Left colon (tissue), 2 donors: ENCODE measurements at places on chromosomes 4 and X.

- DNase-seq = no peak
These were observed 251.0 kb downstream of the ANK2 start for GRCh38 chr4:113300471-113300928.

- no peak for DNase-seq
These were observed 184.5 kb downstream of the KIT start for GRCh38 chr4:54842226-54842625.

DNA sequence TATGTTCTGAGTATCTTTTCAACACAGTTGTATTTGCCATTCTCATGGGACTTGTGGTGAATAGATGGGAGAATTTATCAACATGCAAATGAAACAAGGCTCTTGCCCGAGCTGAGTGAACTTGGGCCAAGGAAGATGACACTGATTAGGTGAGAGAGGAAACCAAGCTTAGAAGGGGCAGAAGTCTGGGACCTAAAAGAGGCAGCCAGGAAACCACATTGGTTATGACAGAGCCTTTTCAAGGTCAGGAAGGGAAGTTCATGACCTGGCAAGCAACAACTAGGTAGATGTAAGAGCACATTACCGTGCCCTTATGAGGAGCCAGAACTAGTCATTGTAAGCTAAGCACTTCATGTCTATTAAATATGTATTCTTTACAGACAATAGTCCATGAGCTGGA lies 590.3 kb downstream of the PACRGL start:
- no peak for DNase-seq

GRCh38 chrX:107823456-107823855 lies 2.2 kb upstream of the MID2 start:
- DNase-seq = no peak

GRCh38 chr4:7828011-7828720 lies 111.5 kb downstream of the AFAP1 start:
- DNase-seq = peak; percentile 40

DNA sequence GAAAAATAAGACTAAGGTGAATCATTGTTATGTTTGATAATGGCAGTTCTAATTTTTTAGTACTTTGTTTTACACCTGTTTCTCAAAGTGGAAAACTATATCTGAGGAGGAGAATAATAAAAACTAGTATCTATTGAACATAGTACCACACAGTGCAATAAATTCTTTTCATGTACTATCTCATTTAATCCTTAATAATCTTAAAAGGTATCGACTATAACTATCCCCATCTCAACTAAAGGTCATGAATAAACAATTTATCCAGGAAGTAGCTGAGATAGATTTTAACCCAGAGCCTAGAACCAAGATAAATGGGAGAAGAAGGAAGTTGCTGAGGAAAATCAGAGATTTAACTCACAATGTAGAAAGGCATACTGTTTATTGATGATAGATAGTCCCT lies 2.5 kb downstream of the CHIC2 start:
- no peak for DNase-seq

GRCh38 chr4:158847535-158847934 lies 78.7 kb downstream of the FNIP2 start:
- DNase-seq = no peak

- no peak for DNase-seq
These were observed 80.7 kb upstream of the LRPAP1 start for GRCh38 chr4:3612934-3613333.

- no peak for DNase-seq
These were observed 37.9 kb downstream of the CCDC158 start for GRCh38 chr4:76383001-76383400.

DNA sequence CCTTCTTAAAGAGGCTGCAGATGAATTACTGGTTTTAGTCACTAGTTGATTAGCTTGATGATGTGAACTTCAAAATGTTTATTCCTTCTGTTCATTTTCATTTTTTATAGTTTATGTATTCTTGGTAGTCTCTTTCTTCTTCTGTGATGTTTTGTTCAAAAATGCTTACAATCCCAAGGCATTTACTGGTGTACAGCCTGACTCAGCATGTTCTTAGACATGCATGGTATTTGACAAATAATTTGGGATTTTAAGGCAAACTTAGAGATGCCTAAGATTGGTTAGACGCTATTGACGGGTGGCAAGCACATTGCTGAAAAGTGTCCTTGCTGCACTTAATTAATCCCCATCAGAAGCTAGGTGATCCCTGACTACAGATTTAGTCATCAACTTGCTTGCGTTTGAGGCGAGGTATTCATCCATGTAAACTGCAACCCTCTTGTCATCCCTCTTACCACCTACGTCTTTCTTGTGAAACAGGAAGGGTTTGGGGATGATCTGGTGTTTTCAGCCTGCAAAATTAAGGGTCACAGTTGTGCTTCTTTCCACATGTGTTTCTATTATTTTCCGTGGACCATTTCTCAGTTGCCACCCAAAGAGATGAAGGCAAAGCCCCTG lies 331.8 kb downstream of the DKK2 start:
- no peak for DNase-seq

DNA sequence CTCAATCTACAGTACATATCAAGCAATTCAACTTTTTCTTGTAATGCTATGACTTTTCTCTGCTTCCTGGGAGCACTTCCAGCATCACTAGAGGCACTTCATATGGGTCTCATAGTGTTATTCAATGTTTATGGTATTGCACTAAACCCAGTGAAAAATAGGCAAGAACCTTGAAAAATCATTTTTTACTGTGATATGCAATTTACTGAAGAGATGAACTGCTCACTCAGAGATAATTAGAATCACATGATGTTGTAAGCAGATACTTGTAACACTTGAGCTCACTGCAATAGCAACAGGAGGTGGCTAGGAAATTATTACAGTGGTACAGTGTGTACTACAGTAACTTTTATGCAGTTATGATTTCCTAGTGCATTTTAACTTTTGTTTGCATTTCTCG lies 93.3 kb downstream of the RASGEF1B start:
- no peak for DNase-seq

GRCh38 chrX:12896935-12897334 lies 9.5 kb upstream of the TLR8 start:
- no peak for DNase-seq

DNA sequence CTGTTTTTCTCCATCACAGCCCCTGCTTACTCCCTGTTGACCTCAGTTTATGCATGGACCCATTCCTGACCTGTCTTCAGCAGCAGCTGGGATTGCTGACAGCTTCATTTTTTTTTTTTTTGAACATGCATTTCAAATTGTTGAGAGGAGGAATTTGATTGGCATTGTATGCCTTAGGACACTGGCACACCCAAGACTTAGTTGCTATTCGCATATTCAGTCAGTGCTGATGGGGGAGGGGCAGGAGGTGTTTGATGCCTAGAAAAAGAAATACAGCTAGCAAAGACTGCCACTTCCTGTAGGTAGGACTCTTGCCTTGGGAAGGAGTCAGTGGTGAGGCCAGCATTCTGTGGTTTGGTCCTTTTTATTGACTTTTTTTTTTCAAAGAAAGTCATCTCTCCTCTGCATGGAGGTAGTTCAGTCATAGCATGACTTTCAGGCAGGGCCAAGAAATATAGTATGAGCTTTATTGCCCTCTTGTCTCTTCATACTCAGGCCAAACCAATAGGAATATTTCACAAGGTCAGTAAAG lies 33.6 kb upstream of the XK start:
- peak; percentile 7 for DNase-seq

DNA sequence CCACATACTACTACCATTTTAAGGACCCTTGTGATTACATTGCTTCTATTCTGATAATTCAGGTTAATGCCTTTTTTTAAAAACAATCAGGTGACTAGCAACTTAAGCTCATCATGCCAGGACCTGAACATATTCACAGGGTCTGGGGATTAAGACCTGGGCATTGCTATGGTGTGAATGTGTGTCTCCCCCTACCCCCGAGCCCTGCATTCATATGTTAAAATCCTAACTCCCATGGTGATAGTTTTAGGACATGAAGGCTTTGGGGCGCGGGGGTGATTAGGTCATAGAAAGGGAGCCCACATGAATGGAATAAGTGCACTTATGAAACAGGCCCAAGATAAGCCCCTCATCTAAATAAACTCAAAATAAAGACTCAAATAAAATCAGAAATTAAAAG lies 734.4 kb upstream of the PABPC4L start:
- DNase-seq = no peak

- no peak for DNase-seq
These were observed 10.4 kb upstream of the MAEA start for GRCh38 chr4:1279253-1279652.

DNA sequence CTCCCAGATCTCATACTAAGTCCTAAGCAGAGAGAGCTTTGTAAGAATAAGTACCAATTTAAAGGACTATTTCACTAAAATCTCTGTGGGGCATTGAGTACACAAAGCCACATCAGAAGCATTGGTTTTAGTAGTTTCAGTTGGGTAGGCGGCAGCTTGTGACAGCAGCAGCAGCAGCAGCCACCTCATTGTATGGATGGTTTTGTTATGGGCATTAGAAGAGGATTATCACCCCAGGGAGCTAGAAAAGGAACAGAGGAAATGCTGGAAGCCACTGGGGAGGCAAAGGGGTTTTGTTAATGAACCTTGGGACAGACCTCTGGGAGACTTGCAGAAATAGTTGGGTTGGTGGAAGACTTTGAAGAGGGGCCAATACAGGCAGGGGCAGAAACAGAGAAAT lies 93.9 kb upstream of the FRMPD3 start:
- no peak for DNase-seq

DNA sequence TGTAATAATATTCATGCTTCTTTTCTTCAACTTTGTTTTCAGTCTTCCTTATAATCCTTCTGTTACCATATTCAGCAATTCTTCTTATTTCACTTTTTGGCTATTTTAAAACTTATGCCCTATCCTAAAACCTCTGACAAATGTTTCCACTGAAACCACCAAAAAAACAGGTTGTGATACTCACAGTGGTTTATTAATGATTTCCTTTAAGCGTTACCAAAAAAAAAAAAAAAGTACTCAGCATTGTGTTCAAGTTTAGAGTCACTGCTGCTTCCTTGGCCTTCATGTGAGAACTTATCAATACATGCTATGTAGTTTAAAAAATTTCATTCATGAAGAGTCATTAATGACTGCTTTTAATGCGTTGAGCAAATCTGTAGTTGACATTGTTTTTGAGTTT lies 35.4 kb upstream of the UGT2A3 start:
- DNase-seq = no peak

- DNase-seq = no peak
These were observed 217.2 kb upstream of the HCCS start for GRCh38 chrX:10893976-10894375.

GRCh38 chrX:19793471-19793870 lies 93.9 kb downstream of the SH3KBP1 start:
- DNase-seq = no peak

- no peak for DNase-seq
These were observed 204.9 kb upstream of the PPARGC1A start for GRCh38 chr4:24094726-24095125.

DNA sequence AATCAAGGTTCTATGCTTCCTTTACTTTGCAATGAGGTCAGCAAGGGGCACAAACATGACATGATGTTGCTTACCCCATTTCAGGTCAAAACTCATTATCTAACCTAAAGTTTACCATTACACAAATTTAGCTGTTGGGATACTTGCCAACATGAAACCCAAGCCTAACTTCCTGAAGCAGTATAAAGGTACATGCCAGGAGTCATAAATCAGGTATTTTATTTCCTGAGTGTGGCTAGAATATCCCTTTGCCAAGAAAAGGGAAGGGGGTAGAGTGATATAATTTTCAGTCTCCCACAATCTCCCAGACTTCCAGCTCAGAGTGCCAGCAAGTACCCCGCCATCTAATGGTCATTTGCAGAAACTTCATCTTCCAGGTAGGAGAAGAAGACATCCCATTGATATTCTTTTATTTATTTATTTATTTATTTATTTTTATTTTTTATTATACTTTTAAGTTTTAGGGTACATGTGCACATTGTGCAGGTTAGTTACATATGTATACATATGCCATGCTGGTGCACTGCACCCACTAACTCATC lies 136.6 kb downstream of the NEXMIF start:
- DNase-seq = no peak

DNA sequence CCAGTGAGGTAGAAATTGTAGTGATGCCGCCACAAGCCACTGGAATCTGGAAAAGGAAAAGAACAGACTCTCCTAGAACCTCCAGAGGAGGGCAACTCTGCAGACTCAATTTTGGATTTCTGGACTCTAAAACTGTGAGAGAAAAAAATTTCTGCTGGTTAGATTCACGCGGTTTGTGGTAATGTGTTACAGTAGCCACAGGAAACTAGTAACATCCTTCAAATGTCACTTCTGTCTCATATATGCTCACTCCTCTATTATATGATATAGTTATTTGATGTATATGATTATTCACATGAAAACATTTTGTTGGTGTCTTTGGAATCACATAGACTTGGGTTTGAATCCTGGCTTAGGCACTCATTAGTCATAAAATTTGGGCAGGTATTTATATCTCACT lies 18.8 kb downstream of the LDOC1 start:
- no peak for DNase-seq

GRCh38 chr4:154779362-154779947 lies 1.6 kb upstream of the RBM46 start:
- no peak for DNase-seq

GRCh38 chr4:156408749-156409148 lies 455.1 kb upstream of the CTSO start:
- DNase-seq = no peak

GRCh38 chr4:88619971-88620370 lies 27.7 kb downstream of the HERC3 start:
- no peak for DNase-seq

- no peak for DNase-seq
These were observed 10.6 kb upstream of the RBPJ start for GRCh38 chr4:26310264-26310663.

DNA sequence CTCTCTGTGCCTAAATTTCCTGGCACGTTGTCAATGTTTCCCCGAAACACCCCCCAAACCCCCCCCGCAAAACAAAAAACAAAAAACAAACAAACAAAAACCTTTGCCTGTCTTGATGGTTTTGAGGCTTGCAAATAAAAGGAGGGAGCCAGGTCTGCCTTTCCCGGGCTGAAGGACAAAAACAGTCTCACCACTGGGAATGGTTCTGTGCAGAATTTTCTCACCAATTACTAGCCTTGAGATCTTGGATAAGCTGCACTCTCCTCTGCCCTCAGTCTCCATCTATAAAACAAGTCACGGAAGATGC lies 15.5 kb downstream of the NKX3-2 start:
- DNase-seq = no peak

- DNase-seq = peak; percentile 18
These were observed 15.2 kb downstream of the HSD17B11 start for GRCh38 chr4:87375719-87376291.

GRCh38 chr4:122796801-122797404 lies 29.7 kb upstream of the FGF2 start:
- DNase-seq = no peak

GRCh38 chr4:4666187-4666586 lies 124.3 kb upstream of the STX18 start:
- no peak for DNase-seq

DNA sequence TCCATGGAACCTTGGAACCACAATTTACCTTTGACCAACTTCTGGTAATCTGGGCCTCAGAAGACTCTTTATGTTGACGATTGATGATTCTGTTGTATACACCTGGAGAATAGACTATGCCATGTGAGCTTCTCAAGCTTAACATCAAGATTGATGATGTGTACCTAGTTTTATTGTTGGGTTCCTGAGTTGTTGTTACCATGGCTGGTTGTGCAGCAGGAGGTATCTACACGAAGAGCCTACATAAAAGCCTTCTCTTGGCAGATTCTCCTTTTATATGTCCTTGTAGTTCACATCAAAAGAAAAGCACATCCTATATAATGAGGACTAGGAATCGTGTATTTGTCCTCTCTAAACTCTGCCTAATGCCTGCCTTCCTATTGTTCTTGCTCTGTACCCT lies 272.0 kb downstream of the DTHD1 start:
- DNase-seq = no peak
